ENCODE measurements at places on chromosomes 2 and 18.

GRCh38 chr2:225574582-225575138 lies 175.2 kb downstream of the NYAP2 start:
- DNase-seq = no peak

- DNase-seq = no peak
These were observed 96.0 kb downstream of the MTCL1 start for GRCh38 chr18:8801263-8801901.

DNA sequence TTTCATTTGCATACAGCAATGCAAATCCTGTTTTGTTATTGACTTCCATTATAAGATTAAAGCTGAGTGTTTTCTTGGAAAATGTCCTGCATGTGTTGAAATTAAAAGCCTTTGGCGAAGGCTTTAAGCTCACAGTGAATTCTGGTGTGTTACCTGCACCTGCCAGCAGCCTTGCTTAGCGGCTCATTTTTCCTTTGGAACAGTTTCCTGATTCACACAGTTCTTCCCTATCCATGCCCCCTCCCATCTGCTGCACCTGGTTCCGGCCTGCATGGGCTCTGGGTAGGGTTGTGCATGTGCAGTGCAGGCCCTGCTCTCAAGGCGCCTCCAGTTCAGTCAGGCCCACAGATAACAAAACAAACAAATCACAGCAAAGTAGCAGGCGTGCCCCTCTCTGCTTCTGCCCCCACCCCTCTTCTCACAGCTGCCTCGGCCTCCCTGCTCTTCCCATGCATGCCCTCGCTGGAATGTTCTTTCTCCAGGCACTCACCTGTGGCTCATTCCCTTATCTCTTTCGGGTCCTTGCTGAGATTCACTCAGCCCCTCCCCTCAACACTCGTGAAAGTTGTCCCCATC lies 15.8 kb downstream of the MTCL1 start:
- no peak for DNase-seq

- DNase-seq = no peak
These were observed 258.8 kb downstream of the SLC8A1 start for GRCh38 chr2:40192864-40193669.

GRCh38 chr18:49893036-49893435 lies 79.7 kb upstream of the ACAA2 start:
- no peak for DNase-seq

DNA sequence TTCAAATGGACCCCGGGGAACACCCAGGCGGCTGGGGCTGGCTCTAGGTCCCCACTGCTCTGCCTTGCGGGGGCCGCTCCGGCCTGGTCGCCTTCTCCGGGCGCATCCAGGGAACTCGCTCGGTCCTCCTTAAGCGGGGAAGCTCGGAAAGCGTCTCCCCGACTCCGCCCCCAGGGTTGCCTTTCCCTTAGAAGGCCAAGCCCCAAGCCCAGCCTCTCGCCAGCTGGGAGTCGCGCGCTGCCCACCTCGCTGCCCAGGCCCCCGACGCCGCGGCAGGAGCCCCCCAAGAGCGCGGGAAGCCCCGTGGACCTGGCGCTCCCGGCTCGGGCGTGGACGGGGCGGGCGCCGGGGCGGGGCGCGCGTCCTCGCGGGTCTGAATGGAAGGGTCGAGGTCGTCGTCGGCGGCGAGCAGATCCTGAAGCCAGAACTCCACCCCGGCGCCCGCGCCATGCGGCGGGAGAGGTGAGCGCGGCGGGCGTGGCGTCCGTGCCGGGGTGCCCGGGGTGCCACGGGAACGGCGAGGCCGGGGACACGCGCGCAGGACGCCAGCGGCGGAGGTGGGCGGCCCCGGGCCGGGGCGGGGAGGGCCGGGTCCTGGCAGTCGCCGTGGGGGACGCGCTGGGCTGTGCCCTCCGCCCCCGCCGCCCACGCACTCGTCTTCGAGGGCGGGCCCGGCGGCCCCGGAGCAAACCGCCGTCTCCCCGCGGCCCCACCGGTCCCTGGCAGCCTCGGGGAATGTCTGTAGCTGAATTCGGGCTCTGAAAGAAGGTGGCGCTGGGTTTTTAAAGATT lies at the start of gene BOK:
Gene BOK (plus strand): TSS at position 214 of the 791 bp plus-strand sequence. CDS start 739 bp downstream, outside the sequence.
- DNase-seq = no peak

GRCh38 chr2:54964271-54964670 lies 86.0 kb downstream of the RTN4 start:
- DNase-seq = no peak

GRCh38 chr2:156818221-156818620 lies 382.0 kb downstream of the GPD2 start:
- no peak for DNase-seq
